ENCODE measurements at places on chromosomes 5 and 9.

DNA sequence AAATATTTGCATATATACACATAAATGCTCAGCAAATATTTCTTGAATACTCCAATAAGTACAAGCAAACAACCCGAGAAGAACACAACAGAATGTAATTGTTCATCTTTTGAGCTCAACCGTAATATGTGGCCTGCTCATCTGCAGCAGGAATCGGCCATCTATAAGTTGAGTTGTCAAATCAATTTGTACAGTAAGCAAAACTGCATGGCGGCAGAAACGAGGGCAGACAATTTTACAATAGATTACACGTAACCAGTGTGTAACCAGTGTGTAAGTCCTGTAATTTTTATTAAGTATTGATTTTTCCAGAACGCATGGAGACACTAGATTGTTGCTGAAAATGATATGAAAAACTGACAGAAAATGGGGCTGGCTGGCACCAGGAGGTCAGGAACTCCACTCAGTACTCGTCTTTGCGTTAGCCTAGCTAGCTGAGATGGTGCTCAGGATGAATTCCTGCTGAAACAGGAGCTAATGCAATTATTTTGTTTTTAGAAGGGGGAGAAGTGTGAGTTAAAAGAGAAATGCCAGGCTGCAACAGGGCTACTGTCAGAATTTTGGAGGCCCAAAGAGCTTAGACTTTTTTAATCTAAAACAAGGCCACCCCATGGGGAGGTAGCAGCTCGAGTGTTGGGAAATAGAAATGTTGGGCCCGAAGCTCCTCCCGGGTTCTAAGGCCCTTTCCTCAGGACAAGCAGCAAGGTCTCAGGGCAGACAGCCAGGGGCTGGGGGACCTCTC, 682 bp downstream of the DHX29 start:
- no peak for DNase-seq

DNA sequence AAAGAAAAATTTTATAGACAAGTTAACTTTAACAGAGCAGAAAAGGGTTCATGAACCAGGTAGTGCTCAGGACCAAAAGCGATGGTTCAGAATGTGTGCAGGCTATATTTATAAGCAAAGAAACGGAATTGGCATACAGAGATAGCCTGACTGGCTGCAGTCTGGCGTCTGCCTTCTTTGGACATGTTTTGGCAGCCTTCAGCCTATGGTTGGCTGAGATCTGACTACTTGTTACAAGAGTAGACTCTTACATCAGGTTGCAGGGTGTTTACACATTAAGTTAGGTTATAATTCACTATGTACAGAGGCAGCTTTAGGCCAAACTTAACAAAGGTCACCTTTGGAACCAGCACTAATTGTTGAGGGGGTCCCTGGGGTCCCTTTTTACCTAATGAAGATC, 7.0 kb downstream of the NOP16 start:
- DNase-seq: no peak

GRCh38 chr5:82656341-82656761, 378.2 kb upstream of the RPS23 start:
- DNase-seq: no peak

DNA sequence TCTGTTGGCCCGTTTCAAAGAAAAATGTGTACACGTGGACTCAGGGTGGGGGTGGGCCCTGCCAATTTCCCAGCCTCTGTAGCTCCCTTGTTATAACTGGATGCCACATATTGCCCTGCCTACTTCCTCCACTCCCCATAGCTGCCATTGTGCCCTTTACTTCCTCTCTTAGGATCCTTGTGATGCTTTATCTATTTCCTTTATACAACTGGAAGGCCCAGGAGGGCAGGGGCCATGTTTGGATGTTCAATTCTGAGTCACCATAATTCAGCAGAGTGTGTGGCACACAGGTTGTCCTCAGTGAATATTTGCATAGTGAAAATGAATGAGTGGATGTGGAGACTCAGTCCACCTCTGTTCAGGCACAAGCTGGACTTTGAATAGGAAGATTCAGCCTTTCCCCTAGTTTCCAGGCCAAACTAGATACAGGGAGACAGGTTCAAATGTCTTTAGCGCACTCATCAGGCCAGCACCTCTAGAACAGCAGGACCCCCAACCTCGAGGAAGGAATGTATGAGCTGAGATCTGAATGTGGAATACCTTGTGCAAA, 10.6 kb upstream of the FEM1C start:
- DNase-seq: no peak

- DNase-seq: no peak
Measured at GRCh38 chr9:131181091-131181681, 55.8 kb downstream of the NUP214 start.

DNA sequence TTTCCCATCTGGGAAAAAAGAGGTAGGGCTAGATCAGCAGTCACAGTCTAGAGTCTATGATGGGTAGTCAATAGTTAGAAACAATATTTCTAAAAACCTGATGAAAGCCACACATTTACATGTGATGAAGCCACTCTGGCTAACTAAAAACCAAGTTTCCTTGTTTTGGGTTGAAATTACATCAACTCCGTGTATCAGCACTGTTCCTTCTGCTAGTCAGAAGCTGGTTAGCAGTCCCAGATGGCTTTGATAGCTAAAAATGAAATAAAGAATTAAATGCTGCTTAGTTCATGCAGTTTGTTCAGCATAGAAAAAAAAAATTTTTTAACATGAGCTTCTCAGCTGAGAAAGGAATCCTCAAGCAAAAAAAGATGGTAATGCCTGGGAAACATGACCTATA, 136.7 kb downstream of the FAM114A2 start:
- no peak for DNase-seq

DNA sequence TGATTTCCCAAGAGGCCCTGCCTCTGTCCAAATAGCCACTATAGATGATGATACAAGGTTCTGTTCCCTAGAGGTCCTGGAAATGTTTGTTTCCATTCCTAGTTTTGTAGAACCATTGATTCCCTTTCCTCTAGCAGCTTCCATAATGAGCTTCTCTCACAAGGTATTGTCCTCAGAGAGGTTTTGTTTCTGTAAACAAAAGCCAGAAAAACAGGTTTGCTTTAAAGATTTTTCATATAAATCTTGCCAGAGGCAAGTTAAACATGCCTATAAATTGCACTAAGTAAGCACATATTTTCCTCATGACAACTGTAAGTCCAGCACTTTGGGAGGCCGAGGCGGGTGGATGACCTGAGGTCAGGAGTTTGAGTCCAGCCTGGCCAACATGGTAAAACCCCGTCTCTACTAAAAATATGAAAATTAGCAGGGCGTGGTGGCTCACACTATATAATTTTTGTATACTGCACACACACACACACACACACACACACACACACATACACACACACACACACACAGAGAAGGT, 1787.7 kb downstream of the EFNA5 start:
- no peak for DNase-seq

GRCh38 chr9:2016408-2017330, 1.5 kb downstream of the SMARCA2 start:
- peak; percentile 45 for DNase-seq

DNA sequence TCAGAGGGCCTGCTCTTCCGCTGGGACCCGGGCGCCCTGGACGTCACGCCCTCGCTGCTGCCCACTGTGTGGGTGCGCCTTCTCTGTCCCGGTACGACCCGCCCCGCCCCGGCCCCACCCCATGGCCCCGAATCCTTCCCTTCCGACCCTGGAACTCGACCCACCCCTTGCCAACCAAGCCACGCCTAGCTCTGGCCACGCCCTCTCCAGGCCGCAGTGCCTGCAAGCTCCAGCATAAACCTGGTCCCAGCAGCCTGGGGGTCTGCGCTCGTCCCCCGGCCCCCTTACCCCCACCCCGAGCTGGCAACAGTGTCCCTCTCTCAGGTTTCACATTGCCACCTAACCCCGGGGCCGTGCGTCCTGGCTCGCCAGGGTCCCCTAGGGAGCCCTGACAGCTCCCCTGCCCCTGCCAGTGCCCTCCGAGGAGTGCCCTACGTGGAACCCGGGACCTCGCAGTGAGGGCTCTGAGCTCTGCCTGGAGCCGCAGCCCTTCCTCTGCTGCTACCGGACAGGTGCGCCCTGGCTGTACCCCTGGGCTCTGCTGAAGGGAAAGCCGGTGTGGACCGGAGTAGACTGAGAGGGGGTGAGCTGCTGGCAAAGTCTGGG, 3.4 kb downstream of the ADGRD2 start:
- DNase-seq: no peak

DNA sequence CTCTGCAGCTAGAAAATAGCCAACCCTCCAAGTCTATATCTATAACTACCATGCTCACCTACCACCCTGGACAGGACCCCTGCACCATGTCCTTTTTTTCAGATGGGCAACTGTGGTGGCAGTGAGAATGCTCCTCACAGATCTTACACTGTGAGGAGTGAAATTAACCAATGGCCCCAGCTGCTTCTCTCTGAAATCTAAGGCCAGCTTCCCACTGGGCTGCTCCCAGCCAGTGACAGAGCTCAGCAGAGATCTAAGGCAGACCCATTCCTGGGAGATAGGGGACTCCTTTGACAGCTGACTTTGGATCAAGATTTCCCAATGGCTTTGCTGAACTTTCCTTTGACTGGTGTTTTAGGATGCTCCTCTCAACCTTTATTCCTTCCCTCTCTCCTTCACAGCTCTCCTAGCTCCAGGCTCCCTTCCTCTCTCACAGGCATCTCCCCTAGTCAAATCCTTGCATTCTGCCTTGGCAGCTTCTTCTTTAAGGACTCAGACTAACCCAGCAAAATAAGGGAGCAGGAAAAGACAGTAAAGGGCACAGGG, 1.6 kb upstream of the ARAP3 start:
- no peak for DNase-seq

DNA sequence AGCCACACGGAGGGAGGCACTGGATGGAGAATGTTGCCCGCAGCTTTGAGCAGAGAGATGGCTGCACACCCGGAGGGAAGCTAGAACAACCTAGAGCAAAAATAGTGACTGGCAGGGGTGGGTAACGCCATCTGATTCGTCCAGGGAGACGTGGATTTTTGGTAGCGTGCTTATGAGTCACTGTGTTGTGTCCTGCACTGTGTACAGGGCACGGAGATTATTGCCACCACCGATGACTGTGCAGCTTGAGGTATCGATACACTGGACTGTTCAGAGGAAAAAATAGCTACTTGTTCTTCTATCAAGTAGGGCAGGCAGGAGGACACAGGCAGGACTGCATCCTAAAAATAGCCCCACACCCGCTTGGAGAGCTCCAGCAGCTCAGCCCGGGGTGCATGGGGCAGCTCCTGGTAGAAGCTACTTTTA, 6.0 kb downstream of the UBE2QL1 start:
- no peak for DNase-seq

DNA sequence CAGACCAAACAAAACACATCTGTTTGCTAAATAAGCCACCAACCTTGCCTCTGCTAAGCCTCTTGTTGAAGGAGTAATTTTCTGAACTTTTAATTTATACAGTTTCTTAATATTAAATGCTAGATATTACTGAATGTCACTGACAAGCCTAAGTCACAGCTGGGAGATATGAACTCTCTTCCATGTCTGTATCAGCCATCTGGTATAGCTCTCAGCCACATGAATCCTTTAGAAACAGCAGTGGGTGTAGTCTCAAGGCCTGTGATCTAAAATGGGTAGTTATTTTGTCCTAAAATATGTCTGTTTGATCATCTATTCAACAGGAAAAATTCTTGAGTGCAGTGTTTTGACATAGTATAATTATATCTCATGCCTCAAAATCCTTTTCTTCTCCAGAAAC, 97.2 kb downstream of the CAMK4 start:
- DNase-seq: no peak

Data from stimulated activated CD4-positive, alpha-beta T cell treated with anti-CD3 and anti-CD28 coated beads, Interleukin-15, amount 100 ng/mL, for 1 hour (primary cell).